ENCODE measurements at places on chromosomes 1 and 21.
A peak's percentile ranks its signal among the peaks of the same experiment; 100 is the strongest.

DNA sequence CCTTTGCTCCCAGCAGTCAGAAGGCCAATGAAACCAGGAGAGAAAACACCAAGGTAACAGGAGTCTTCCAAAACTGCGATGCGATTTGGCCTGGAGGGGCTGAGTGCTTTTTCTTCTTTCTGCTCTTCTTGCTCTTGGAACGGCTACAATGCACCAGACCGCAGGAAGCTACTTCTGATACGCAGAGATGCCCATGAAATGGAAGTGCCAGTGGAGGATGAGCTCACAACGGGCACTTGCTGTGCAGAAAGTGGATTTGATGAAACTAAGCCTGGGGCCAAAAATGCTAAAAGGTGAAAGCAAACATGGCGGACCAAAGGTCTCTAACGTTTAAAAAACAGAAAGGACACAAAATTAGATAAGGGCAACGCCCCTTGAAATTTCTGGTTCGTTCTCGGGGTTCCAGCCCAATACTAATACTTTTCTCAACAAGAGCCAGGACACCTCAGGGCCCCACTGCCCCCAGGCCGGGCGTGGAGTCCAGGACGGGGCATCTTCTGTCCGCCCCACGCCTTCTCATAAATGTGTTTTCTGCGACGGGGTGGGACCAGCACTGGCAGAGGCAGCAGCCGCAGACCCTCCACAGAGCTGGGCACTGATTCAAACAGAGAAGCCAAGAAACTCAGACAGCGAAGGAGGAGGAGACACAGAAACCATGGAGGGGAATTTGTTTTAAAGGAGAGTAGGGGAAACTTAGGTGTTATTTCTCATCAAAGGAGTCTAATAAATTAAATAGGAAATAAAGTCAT is 101.3 kb downstream of the CRYAA start:
- no peak for DNase-seq

DNA sequence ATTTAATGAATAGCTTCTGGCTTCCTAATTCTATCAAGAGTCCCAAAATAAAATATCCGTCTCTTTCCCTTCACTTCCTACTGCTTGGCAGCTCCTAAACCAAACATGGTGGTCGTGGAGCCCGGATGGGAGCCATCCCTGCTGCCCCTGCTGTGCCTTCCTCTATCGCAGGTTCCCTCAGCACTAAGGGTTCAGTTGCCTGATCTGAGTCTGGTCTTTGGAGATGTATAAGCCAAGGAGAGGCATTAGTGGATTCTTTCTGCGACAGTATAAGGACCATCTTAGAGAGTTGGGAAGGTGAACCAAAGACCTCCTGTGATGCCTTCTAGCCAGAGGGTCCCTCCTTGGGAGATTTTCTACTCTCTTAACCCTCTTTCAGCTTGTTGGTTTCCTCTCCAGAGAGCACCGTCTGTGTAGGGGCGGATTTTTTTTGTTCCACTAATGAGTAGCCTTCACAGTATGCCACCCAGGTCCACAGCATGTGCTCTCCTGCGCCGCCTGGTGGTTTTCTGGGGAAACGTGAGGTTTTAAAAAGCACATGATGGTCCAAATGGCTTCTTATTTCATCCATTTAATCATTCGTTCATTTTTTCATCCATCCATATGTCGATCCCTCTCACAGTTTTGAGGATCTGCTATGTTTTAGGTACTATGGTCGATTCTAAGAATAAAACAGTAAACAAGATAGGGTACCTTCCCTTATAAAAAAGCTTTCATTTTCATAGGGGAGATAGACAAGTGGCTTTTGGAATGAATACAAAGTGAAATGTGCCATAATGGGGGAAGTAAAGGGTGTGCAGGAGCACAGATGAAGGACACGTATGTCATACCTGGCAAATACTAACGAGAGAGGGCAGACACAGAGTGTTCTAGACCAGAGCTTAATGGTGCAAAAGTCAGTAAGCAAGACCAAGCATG is 71.0 kb downstream of the NFASC start:
- peak; percentile 57 for DNase-seq

- no peak for DNase-seq
Measured at GRCh38 chr1:14108356-14109275, 408.6 kb downstream of the PRDM2 start.

GRCh38 chr1:17163789-17164666 is 40.9 kb upstream of the PADI1 start:
- no peak for DNase-seq

GRCh38 chr1:59071876-59072582 is 224.9 kb upstream of the FGGY start:
- no peak for DNase-seq

- DNase-seq: no peak
Measured at GRCh38 chr1:84061336-84061735, 62.4 kb upstream of the TTLL7 start.

DNA sequence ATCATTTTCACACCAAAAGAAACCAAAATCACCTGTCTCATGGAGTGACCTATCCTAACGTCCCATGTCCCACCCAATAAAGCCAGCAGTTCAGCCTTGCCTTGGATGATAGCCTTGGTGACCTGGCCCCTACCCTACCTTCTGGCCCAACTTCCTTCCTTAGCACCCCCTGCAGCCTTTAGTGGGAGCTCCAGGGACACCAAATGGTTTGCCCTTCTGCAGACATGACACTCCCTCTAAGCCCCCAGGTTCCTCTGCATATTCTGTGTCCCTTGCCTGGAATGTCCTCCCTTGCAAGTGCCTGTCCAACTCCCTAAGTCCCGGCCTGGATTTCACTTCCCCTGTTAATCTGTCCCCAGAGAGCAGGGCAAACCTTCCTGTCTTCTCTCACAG is 2.2 kb downstream of the SLFNL1 start:
- DNase-seq: no peak

- peak; percentile 41 for DNase-seq
Measured at GRCh38 chr1:1614204-1614953, 921 bp upstream of the MIB2 start.

DNA sequence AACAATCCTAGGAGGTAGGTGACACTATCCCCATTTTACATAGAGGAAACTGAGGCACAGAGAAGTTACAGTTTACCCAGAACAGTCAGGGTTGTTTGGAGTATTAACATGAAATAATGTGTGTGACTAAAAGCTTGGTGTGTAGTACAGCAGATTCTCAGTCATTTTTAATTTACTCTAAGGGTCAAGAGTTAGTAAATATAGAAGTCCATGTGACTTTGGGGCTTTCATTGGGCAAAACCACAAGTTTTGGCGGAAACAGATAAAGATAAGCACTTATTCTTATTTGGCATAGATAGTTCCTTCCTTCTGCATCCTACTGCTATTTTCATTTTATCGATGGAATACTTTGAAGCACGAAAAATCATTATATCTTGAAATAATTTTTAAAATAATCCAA is 128.5 kb downstream of the DNM3 start:
- no peak for DNase-seq

DNA sequence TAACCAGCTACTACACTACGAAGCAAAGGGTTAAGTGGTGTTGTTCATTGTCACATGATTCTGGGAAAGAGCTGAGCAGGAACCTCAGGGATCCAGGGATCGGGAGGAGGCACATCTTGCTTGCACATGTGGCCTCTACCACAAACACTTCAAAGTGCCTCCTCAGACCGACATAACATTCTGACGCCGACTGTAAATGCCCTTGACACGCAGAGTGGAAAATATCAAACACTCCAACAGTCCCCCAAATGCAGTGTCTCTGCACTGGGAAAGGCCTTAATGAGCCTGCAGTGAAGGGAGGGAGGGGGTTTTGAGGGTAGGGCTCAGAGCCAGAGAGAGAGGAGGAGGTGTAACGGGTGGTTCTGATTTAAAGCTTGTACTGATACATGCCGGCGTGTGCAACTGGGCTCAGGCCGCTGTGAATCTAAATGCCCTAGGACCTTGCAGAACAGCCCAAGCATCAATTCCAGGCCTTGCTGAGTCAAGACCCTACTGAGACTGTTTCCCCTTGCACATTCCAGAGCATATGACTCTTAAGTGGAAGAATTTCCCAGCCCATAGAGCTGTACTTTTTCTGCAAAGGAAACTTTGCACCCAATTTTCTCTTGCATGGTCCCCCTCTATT is 163.7 kb downstream of the NTMT2 start:
- no peak for DNase-seq
